ENCODE measurements at places on chromosomes 4 and X.
A peak's percentile ranks its signal among the peaks of the same experiment; 100 is the strongest.

GRCh38 chr4:24121395-24122175 lies 231.7 kb upstream of the PPARGC1A start:
- no peak for DNase-seq

GRCh38 chr4:158869761-158870160 lies 100.9 kb downstream of the FNIP2 start:
- no peak for DNase-seq

GRCh38 chr4:169583563-169583962 lies 28.8 kb downstream of the NEK1 start:
- DNase-seq, result no peak

DNA sequence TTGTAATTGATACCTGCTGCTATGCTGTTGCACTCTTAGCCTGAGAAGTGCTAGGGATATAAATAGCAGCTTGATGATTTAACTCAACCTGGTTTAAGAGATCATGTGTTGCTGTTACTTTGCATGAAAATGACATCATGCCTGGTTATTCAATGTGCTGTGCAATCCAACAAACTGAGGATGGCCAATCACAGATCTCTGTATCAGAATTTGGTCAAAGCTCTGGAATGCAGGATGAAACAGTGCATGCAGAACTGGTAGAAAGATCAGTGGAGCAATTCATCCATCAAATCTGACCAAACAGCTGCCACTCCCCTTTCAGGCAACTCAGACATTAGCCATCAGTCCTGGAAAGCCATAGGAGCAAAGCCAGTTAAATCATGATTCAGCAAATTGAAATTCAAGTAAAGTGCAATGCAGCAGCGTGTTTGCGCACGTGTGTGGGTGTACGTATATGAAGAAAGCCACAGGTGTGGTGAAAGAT lies 160.3 kb upstream of the RASGEF1B start:
- DNase-seq, result no peak

- DNase-seq, result no peak
Measured at GRCh38 chrX:107451731-107452130, 2.3 kb downstream of the FRMPD3 start.

DNA sequence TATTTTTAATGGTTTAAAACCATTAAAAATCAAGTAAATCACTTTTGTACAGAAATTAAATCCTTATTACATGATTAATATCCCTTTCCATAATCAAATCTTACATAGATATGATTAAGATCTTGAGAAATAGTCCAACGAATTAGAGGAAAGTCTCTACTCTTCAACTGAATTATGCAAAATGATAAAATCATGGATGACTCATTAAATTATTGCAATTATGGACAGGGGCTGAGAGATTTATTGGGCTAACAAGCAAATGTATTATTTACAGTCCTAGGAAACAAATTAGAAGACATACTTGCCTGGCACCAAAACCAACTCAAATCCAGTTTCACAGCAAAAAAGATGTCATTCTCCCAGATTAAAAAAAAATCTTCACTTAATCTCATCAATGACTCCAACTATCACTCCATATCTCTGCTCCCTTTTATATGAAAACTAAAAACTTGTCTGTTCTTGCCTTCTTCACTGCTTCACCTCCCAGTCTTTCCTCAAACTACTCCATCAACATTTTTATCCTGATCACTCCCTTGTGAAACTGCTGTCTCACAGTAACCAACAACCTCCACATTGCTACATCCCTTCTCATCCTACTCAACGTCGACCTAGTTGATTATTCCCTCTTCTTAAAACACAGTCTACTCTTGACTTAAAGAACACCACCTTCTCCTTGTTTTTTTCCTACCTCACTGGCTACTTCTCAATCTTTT lies 18.4 kb upstream of the DDX60 start:
- no peak for DNase-seq

DNA sequence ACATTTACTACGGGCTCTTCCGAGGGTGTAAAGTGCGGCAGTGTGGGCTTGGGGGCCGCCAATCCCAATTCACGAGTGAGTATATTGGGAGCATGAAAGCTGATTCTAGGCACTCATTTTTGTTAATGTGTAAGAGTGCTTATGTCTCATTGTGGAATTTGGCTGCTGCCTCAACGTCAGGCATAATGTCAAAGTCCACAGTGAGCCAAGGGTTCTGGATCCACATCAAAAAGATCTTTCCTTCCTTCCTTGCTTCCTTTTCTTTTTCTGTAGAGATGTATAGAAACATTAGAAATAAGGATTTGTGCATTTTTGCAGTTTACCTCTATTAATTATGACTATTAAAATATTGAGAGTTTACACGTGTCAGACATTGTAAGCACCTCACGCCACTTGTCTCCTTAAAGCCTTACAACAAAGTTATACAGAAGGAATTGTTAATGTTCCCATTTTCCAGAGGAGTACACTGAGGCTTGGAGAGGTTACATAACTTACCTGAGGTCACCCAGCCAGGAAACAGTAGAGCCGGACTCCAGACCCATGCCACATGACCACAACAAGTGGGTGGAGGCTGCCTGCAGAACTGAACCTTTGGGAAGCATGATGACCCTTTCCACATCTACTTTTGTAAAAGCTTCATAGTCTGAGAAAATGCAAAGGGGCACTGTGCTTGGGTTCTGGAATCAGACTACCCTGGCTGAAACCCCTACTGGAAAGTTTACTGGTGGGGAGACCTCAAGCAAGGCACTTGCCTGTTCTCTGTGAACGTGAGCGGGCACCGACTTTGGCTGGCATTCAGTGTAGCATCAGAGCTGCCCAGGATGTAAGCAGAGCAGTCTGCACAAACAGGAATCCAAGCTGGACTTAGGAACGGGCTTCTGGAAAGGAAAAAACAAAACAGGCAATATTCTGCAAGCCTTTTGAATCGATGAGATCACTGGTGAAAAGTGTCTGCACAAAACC lies 761 bp downstream of the CLRN2 start:
- no peak for DNase-seq

GRCh38 chr4:89294573-89295269 lies 12.9 kb downstream of the GPRIN3 start:
- no peak for DNase-seq

GRCh38 chr4:83361416-83362103 lies 26.9 kb upstream of the HPSE start:
- no peak for DNase-seq

GRCh38 chrX:6885396-6885795 lies 262.1 kb upstream of the STS start:
- DNase-seq, result no peak

GRCh38 chrX:65575022-65575421 lies 40.4 kb upstream of the LAS1L start:
- DNase-seq, result no peak

- DNase-seq, result no peak
Measured at GRCh38 chr4:19925516-19925915, 326.2 kb upstream of the SLIT2 start.

GRCh38 chr4:5503336-5503936 lies 204.9 kb downstream of the EVC2 start:
- DNase-seq, result no peak

DNA sequence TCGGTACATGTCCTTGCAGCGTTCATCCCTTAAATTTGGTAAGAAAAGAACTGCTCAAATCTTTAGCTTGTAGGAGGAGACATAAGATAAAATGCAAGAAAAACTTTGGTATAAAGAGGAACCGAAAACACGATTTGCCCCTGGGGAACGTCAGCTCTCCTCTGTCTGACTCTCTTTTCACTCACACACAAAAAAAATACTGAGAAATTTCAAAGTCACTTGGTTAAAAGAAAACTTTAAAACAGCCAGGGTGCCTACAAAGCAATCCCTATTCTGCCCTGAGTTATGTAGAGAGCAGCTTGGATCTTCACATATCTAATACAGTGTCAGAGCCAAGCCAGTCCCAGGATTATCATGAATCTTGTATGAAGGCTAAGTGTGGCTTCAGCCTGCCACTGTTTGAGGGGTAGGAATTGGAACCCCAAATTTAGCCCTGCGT lies 248.5 kb upstream of the CXXC4 start:
- no peak for DNase-seq

GRCh38 chrX:118272242-118272641 lies 73.7 kb upstream of the WDR44 start:
- no peak for DNase-seq

GRCh38 chr4:173281406-173282255 lies 52.5 kb downstream of the HMGB2 start:
- DNase-seq, result no peak

GRCh38 chr4:84491481-84491880 lies 7.6 kb downstream of the NKX6-1 start:
- no peak for DNase-seq

DNA sequence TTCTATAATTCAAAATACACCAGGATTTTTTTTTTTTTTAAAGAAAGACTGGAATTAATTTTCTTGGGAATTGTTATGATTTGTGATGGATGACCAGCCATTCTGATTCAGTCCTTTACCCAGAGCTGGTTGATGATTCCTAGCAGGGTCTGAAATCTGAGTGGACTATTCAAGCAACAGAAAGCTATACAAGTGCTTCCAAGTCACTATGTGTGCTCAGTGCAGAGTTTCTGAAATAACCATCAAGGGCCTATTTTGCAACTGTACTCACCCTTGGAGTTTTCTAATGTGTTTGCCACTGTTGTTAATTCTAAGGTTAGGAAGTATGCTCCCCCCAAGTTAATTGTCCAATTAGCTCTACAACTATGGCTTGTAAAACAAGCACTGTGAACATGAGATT lies 137.7 kb upstream of the RAPGEF2 start:
- DNase-seq, result no peak

DNA sequence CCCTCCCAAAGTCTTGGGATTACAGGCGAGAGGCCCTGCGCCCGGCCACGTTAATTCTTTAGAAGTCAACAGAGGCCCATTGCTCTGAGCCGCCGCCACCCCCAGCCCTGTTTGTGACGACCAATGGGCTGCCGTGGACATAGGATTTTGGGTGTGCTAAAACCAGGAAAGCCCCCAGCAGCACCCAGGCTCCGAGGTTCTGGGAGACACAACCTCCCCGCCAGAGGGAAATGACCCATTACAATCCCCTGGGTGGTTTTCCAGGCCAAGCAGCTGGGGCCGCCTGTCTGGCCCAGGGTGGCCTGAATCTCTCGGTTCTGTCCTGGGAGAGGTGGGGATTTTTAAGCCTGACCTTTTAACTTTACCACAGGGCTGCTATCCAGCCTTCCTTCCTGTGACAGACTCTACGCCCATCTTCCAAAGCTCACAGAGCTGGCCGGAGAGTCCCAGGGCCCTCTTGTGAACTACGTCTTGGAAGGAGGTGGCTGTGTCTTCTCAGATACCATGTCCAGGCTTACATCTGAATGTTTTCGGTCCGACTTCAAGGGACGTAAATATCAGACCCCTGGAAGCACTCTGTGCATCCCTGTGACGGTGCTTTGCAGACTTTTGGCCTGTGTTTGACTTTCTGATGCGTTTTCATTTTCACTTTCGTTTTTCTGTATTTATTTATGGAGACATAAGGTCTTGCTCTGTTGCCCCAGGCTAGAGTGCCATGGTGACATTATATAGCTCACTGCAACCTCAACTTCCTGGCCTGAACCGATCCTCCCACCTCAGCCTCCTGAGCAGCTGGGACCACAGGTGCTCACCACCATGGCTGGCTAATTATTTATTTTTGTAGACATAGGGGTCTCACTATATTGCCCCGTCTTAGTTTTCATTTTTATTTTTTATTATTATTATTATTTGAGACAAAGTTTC lies 36.0 kb downstream of the P2RY8 start:
- no peak for DNase-seq

GRCh38 chr4:129037093-129037492 lies 56.2 kb downstream of the SCLT1 start:
- no peak for DNase-seq

- no peak for DNase-seq
Measured at GRCh38 chr4:169523796-169524195, 88.6 kb downstream of the NEK1 start.

DNA sequence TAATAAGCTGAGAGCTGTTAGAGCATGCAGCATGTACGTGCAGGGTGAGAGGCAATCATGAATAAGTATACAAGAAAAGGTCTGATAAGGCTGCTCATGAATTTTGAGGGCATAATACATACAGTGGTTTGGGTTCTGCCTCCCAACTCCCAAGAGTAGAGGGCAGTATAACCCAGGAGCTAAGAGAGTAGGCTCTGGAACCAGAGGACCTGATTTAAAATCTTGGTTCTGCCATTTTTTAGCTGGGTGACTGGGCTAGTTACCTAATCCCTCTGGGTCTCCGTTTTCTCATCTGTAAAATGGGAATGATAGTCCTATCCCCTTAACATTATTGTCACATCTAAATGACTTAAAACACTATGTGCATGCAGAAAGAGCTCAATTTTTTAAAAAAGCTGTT lies 85.3 kb downstream of the LNX1 start:
- DNase-seq, result no peak

DNA sequence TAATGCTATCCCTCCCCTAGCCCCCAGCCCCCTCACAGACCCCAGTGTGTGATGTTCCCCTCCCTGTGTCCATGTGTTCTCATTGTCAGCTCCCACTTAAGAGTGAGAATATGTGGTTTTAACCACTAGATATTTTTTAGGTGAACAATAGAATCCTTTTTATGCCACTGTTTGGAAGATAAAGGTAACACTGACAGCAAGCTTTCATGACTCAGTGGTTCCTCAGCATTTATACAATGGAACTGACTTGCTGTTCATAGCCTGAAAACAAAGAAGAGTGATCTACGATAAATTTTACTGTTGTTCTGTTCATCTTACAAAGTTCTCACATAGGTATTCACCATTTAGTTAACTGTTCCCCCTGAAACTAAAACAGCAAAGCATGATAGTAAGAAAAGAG lies 147.8 kb downstream of the ARHGAP10 start:
- DNase-seq, result no peak

- peak; percentile 81 for DNase-seq
Measured at GRCh38 chr4:37802068-37802666, 24.3 kb upstream of the PGM2 start.

DNA sequence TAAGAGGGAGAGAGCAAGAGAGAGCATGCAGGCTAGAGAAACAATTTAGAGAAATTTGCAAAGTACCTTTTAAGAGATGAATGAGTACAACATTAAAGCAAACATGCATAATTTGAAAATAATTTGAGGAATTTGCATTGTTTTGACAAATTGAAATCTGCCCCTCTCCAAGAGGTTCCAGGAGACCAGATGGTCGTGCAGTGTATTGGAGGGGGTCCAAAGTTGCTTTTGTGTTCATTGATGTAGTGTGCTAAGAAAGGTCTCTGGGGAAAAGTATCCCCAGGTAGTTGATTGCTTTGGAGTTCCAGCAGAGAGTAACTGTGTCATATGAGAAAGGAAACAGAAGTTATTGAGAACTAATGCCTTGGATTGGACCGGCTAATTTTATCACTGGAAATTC lies 635.0 kb upstream of the TENM3 start:
- no peak for DNase-seq

GRCh38 chr4:161254375-161254774 lies 909.4 kb downstream of the FSTL5 start:
- no peak for DNase-seq

DNA sequence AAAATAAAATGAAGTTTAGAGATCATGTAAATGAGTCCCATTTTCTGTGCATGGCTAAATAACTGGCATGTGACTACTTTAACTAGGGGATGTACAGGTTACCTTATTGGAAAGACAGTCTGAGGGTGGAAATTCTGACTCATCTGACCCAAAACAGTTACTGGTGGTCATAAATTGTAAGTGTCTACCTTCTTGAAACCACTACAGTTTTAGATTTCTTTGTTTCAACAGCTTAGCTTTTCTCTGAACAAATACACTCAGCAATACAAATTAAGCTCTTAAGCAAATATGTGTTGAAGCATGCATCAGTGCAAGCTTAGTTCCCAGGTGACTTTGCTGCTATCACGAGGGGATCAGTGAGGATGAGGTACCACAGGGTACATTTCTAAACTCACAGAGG lies 60.7 kb upstream of the PGM2 start:
- no peak for DNase-seq

- DNase-seq, result no peak
Measured at GRCh38 chrX:125204681-125205132, 115.0 kb upstream of the TEX13C start.

Measured in COR-L47 (cell line).